Caki2 (cell line): ENCODE measurements at places on chromosomes 1 and 21. TPM values are rescaled to one million over a fixed set of nuclear protein-coding genes. Genes with fewer than 3 reads are reported as not detected.

LRRC3 gene
- total RNA-seq = not detected in 2 replicates

DNA sequence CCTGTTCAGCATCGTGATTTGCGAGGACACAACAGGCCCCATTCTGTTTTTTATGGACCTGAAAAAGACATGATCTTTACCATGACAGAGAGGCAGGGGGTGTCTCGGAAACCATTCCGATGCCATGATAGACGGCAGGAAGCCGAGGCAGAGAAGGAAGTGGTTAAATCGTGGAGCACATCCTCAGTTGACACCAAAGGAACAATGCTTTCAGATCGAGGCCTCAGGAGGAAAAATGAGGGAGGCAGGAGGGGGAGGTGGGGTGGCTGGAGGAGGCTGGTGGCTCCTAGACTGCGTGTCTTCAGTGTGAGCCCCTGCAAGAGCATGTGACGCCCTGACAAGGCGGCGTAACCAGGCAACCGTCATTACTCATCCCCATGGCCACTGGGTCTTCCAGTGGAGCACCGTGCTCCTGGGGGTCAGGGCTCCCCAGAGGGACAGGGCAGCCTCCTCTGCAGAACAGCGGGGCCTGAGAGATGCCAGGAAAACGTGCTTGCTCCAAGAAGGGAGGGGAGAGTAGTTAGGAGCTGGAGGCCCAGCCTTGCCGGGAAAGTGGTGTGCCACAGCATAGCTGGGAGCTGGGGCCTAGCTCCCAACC lies 172.8 kb upstream of the TMEM51 start:
- no peak for DNase-seq

DNA sequence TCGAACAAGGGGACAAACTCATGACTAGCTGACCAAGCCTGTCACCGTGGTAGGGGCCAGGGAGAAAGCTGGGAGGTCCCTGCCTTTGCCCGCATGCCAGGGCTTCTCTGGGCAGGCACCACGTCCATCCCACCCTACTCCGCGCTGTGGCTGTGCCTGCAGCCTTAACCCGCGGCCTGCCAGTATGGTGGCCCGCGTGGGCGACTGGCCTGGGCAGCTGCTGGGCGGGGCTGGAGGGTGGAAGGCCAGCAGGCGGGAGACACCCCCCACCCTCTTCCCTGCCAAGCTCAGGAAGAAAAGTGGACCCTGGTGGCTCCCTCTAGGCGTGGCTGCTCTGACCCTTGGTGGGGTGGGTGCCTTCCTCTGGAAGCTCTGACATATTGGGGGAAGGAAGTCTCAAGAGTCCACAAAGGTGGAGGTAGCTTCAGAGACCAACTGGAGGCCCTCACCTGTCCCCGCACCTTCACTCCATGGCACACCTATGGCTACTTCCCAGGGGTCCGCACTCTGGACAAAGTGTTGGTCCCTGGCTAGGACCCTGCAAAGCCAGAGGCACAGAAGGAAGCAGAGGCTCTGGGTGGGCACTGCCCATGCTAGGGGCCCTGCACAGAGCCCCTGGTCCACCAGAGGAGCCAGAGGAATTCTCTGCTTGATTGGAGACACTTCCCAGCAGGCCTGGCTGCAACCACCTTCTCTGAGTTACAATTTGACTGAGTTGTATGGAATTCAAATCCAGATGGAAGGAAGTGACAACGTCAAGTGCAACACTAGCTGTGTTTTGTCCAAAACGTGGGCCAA lies 3.3 kb upstream of the SKI start:
- no peak for DNase-seq

DNA sequence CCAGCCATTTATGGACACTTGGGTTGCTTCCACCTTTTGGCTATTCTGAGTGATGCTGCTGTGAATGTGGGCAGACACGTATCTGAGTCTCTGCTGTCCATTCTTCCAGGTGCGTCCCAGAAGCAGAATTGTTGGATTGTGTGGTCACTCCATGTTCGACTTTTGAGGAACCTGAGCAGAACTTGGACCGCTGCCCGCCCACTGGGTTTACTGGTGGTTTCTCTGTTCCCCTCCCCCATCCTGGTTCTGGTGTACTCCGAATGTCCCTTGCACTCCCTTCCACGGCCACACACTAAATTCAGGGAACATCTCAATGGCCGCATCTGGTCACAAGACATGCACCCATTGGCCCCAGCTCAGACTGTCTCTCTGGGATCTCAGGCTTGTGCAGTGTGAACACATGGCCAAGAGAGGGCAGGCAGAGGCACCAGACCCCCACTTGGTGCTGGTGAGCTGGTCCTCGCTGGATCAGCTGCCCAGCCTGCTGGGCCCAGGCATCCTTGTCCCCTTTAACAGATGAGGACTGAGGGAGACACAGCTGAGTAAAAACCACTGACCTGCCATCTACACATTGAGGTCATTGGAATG lies 565.1 kb downstream of the NPHP4 start:
- no peak for DNase-seq

LEMD1 gene
- total RNA-seq = 0.27 TPM in 1 of 2 replicates, not detected in the other

DNA sequence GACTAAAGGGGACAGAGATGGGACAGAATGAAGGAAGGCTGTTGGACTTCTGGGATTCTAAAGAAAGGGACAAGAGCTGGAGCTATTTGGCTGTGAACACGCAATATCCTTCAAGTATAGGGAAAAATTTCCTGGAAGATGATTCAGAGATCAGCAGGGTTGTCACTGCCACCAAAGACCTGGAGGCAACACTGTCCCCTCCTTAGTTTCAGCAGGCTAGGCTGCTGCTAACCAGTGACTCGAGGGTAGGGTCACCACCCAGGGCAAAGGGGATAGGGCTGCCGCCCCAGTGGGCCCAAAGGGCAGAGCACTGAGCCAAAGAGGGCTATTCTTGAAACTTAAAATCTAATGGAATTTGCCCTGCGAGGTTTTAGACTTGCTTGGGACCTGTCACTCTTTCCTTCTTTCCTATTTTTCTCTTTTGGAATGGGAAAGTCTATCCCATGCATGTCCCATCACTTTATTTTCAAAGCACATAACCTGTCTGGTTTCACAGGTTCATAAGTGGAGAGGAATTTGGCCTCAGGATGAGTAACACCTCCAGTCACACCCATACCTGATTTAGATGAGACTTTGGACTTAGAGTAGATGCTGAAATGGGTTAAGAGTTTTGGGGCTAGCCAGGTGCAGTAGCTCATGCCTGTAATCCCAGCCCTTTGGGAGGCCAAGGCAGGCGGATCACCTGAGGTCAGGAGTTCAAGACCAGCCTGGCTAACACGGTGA lies 11.9 kb downstream of the IFNLR1 start:
- DNase-seq = no peak

UBE2U gene
- not detected in 2 replicates for total RNA-seq

ETNK2 gene
- 5.3 and 5.6 TPM in 2 replicates for total RNA-seq

GRCh38 chr1:17086751-17087150 lies 32.5 kb downstream of the PADI2 start:
- DNase-seq = no peak
